ENCODE measurements at places on chromosomes 12 and 14. TPM values are rescaled to one million over a fixed set of nuclear protein-coding genes. Genes with fewer than 3 reads are reported as not detected.

Gene DTX1
- total RNA-seq = 4.7 TPM

Gene INSM2
- not detected for total RNA-seq

Gene CD9
- total RNA-seq = 248 TPM

DNA sequence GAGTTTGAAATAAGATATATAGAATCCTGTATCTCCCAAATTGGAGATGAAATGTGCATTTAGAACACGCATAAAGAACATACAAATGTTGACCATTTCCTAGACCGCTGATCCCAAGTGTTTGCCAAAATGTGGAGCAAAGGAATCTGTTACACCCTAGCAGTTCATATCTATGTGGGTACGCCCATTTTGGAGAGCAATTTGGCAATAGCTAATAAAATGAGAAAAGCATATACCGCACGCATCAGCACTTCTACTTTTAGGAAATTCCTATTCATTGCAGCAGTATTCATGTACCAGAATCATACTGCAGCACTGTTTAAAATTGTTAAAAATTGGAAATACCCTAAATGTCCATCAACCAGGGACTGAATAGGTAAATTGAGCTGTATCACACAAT, 937.8 kb downstream of the BCL11B start:
- DNase-seq = no peak

GRCh38 chr12:1622406-1622805, 6.6 kb upstream of the WNT5B start:
- no peak for DNase-seq

GRCh38 chr12:24719293-24719721, 229.6 kb downstream of the BCAT1 start:
- DNase-seq = no peak

DNA sequence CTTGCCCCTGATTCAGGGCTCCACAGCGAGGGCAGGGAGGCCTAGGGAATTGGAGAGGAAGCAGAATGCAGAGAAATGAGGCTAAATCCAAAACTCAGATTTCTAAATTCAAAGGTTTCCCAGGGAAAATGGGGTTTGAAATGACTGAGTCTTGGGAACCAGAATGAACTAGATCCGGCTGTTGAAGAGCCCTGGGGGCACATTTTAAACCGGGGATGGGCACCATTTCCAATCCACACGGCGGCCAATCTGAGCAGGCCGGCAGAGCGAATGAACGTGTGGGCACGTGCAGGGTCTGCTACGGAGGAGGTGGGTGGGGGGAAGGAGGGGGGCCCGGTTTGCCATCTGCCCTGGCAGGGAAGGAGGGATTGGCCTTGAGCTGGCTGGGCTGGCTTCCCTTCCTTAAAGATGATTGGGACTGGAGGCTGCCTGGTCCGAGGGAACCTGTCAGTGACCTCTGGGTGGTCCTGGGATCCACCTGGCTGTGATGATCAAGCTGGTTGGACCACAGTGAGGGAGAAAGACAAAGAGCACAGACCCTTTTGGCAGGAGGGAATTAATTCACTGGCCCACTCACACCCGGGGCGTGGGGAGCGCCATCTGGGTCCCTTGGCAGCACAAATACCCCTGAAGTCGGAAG, 161.0 kb downstream of the RBM19 start:
- no peak for DNase-seq

DNA sequence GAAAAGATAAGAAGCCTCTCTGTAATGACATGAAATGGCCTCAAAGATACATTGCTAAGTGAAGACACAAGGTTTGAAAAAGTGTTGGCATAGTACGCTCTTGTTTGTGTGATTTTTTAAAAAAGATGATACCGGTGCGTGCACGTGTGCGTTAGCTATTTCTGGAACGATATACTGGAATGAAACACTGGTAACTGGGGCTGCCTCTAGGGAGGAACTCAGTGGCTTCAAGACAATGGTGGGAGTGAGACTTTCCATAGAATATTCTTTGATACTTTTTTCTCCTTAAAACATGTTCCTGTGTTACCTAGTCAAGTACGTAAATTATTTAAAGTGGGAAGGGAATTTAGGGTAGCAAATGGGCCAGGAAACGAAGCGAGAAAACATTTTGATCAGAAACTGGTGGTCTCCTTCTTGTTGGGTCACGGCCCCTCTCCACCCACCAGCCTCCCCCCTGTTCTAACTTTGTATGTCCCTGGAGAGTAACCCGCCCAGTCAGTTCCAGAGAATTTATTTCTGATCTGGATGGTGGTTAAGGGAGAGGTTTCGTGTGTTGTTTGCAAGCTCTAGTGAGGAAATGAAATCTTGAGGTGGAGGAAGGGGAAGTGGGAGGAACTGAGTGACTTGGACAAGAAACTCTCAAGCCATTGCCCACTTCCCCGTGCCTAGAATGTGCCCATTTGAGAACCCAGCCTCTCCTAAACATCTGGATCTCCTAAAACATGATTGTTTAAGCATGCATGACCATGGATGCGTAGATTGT, 6.6 kb downstream of the FGF6 start:
- no peak for DNase-seq

DNA sequence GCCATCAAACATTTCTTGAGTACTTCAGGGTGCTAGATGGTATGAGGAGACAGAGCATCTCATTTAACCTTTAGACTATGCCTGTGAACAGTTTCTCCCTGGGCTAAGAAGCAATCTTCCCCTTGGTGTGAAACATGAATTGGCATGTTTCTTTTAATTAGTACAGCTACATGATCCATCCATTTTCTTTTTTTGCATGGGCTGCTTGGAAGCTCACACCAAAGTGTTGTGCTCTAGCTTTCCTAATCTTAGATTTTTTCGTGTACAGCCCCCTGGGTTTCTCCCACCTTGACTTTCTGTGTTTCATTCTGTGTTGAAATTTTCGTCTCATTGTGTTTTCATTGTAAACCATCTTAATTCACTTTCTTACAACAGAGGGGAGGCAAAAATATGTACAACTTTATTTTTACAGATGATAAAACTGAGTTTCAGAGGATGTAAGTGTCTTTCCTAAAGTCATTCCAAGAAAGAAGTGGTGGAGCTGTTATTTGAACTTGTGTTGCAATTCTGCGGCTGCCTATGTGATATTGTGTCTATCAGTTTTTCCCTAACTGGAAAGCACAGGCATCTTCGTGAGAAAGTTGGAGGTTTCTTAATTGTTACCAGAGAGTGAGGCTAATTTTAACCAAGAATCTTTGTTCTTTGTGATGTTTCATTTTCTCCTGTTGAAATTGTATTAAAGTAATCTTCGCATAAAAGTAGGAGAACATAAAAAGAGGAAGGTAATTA, 64.5 kb downstream of the DAAM1 start:
- no peak for DNase-seq

GRCh38 chr14:92794547-92794941, 439 bp downstream of the GOLGA5 start:
- DNase-seq = no peak

GRCh38 chr12:3551976-3552725, 61.1 kb downstream of the PRMT8 start:
- no peak for DNase-seq

- DNase-seq = no peak
Measured at GRCh38 chr12:85642808-85643207, 193.4 kb downstream of the RASSF9 start.

DNA sequence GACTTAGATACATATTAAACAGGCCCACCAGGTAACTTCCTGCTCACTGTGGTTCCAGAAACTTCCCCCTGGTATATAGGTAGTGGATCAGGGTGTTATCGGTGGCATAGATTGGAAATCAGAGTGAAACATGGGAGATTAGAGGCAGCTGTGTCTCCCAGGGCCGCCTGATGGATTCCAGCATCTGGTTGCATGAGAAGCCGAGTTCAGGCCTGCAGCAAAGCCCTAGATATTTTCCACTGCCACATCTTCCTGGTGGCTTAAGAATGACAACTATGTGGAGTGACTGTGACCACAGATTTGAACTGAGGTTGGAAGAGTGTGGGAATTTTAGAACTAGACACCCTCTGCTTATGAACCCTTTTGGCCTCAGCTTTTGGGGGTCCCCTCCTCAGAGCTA, 184.8 kb upstream of the NTF3 start:
- no peak for DNase-seq
